Stimulated activated CD8-positive, alpha-beta memory T cell treated with anti-CD3 and anti-CD28 coated beads, Interleukin-4, amount 100 ng/mL, for 1 hour (primary cell): ENCODE measurements at places on chromosomes 12 and 14.

GRCh38 chr12:12153596-12153995, 82.9 kb downstream of the BCL2L14 start:
- no peak for DNase-seq

GRCh38 chr14:70190156-70190555, 1.4 kb upstream of the SLC8A3 start:
- DNase-seq: no peak

DNA sequence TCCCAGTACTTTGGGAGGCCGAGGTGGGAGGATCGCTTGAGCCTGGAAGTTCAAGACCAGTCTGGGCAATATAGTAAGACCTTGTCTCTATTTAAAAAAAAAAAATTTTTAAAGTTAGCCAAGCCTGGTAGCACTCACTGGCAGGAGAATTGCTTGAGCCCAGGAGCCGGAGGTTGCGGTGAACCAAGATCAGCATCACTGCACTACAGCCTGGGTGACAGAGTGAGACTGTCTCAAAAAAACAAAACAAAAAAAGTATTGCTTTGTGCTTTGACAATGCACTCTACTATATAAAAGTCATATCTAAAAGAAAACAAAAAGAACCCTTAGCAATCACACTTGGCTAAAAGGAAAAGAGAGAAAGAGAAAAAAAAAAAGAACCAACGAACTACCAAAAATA, 26.8 kb downstream of the GNPTAB start:
- no peak for DNase-seq

- no peak for DNase-seq
Observed at GRCh38 chr12:5960783-5961182, 15.7 kb upstream of the ANO2 start.

GRCh38 chr14:35403114-35403602, 1.4 kb downstream of the NFKBIA start:
- DNase-seq: no peak

- no peak for DNase-seq
Observed at GRCh38 chr12:130982565-130983225, 29.0 kb downstream of the ADGRD1 start.
